Activated CD4-positive, alpha-beta T cell treated with anti-CD3 and anti-CD28 coated beads, Interleukin-2, amount 50 U/mL, for 48 hours (primary cell): ENCODE measurements at places on chromosomes 5 and 9.

- DNase-seq = no peak
Measured at GRCh38 chr5:148561801-148562311, 92.5 kb downstream of the HTR4 start.

DNA sequence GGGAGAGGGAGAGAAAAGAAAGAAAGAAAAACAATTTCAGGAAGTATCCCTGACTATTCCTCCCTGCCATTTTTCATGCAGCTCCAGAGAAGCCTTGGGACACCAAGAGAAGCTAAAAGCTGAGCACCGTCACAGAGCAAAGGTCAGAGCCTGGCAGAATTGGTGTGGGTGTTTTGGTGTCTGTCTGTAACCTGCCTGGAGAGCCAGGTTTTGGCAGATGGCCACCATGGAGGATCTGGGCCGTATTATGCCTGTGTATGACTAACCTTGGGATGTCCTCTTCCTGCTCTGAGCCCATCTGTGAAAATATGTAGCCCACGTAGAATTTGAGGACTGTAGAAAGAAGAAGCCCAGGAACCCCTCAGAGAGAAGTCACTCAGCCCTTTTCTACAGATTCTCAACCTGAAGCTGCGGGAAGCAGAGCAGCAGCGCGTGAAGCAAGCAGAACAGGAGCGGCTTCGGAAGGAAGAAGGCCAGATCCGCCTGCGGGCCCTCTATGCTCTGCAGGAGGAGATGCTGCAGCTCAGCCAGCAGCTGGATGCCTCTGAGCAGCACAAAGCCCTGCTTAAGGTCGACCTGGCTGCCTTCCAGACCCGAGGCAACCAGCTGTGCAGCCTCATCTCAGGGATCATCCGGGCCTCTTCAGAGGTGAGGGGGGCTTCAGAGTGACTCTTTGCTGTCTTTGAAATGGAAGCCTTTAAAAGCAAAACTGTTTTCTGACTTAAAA lies 18.8 kb downstream of the GLE1 start:
- no peak for DNase-seq

DNA sequence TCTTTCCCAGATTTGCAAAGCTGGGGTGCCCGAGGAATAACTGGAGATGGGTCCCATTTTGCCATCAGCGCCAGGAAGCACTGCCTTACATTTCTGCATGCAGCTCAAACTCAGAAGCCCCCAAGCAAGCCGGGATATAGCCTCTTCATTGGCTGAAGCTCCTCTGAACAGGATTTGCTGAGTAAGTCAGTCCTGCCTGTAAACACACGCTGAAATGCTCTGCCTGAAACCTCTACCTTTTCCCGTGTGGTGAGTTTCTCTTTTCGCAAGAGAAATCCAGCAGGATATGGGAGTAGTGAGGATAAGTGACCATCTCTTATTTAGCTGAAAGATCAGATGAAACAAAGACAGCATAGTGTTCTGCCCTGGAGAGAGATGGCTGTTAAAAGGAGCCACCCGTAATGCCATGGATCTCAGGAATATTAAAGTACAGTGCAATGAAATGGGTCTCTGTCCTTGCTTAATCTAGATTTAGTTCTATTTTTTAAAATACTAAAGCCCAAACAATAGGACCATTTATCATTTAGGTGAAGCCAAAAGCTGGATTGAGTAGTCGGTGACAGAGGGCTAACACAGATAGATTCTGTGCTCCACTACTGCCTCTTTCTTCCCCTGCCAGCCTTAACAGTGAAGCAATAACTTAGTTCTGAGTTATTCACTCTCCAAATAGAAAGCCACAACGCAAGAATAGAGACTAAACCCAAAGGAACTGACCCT lies 177.5 kb upstream of the PPP2R2B start:
- no peak for DNase-seq

GRCh38 chr5:5739490-5739945 lies 317.0 kb downstream of the ICE1 start:
- DNase-seq = no peak

GRCh38 chr9:31078175-31078574 lies 1306.3 kb upstream of the ACO1 start:
- no peak for DNase-seq

- peak; percentile 3 for DNase-seq
Measured at GRCh38 chr5:67350618-67351201, 154.1 kb upstream of the CD180 start.

DNA sequence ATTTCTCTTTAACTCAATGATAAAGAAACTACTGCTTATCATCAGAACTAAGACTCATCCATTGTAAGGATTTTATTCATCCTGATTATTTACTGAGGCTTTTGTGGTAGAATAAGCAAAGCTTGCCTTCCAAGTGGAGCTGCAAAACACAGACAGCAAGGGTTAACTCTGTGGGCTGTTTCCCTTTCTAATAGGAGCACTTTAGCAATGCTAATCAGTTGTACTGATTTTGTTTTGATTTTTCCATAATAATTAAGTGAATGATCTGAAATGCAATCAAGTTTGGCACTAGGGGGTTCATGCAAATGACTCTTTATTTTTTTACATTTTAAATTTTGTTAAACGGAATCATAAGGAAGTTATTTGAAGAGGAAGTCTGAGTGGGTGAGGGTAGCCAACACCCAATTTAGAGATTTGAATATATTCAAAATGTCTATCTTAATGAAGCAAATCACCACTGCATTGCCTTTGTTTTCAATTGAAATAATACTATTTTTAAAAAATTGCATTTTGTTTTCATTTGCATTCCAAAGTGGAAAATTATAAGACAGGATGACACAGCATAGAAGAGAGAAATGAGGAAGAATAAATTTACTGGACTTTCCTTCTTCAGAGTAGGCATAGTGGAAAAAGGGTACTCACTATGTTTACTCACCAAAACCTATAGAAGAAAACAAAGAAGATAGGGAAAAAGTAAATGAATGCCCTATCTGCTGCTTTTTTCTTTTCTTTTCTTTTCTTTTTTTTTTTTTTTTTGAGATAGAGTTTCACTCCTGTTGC lies 36.6 kb downstream of the MEGF10 start:
- DNase-seq = no peak

- no peak for DNase-seq
Measured at GRCh38 chr9:132991351-132992300, 13.1 kb downstream of the GFI1B start.

GRCh38 chr5:33433303-33434240 lies 7.2 kb upstream of the TARS1 start:
- no peak for DNase-seq
